Breast epithelium (tissue), 4 donors: ENCODE measurements at places on chromosomes 2 and 18.

- DNase-seq, result no peak
- no peaks in the 10 kb centered on the region for H3K36me3 ChIP-seq
- H3K27ac ChIP-seq, result peak overlapping the region; percentile 27
- H3K4me1 ChIP-seq, result no peaks in the 10 kb centered on the region
- H3K27me3 ChIP-seq, result no peaks in the 10 kb centered on the region
- no peak overlapping the region for H3K4me3 ChIP-seq
These were observed 309.8 kb upstream of the COL3A1 start for GRCh38 chr2:188664416-188664815.

- no peaks in the 10 kb centered on the region for H3K27me3 ChIP-seq
- H3K36me3 ChIP-seq, result no peaks in the 10 kb centered on the region
- H3K27ac ChIP-seq, result peak overlapping the region; percentile 91
These were observed 556 bp downstream of the DNMT3A start for GRCh38 chr2:25341011-25341727.

DNA sequence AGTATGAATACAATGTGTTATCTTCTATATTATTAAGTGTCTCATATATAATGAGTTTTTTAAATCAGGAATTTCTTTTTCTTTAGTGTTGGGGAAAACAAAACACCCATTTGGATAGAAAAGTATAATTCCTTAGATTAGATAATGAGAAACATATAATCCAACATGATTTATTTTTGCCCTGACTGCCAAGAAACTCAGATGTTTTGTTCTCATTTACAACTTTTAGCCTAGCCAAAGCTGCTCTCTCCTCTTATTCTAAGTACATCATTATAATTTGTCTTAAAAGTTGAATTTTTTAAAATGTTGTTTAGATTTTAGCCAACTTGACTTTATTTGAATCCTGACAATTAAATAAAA, 68.6 kb downstream of the SLC40A1 start:
- no peaks in the 10 kb centered on the region for H3K27me3 ChIP-seq
- H3K4me3 ChIP-seq, result no peak overlapping the region
- H3K36me3 ChIP-seq, result no peaks in the 10 kb centered on the region
- H3K27ac ChIP-seq, result no peak overlapping the region
- no peaks in the 10 kb centered on the region for H3K4me1 ChIP-seq
- no peak for DNase-seq

DNA sequence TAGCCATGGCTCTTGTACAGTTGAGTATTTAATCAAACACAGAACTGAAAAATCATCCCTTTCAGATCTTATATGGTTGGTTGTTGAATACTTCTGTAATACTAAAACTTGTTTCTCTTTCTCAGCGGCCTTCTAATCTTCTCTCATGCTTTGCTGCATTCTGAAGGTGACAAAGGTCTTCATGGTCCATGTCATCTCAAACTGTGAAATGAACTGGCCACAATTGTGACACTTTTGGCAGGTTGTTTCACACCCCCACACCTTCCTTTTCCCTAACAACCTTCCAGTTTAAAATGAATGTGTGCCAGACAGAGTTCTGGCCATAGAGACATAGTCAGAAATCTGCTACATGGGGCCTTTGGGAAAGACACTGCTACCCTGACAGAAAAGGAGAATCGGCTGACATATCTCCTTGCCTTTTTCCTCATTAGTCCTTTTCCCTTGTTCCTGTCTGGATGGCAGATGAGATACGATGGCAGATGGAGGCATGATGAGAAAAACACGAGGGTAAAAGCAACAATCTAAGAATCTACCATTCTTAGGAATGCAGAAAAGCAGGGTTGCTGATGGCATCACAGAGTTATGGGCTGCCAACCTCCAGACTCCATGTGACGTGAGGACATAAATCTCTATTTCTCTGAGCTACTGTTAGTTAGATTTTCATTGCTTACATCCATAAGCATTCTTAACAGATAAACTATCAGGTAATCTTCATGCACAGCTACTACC, 106.5 kb downstream of the PIGN start:
- no peaks in the 10 kb centered on the region for H3K36me3 ChIP-seq
- H3K4me3 ChIP-seq, result no peak overlapping the region
- H3K27me3 ChIP-seq, result no peaks in the 10 kb centered on the region
- DNase-seq, result no peak
- no peak overlapping the region for H3K27ac ChIP-seq
- H3K4me1 ChIP-seq, result no peaks in the 10 kb centered on the region

- no peaks in the 10 kb centered on the region for H3K36me3 ChIP-seq
- H3K4me3 ChIP-seq, result no peak overlapping the region
- DNase-seq, result no peak
- H3K4me1 ChIP-seq, result no peaks in the 10 kb centered on the region
- H3K27me3 ChIP-seq, result no peaks in the 10 kb centered on the region
These were observed 796.6 kb upstream of the ZEB2 start for GRCh38 chr2:145316496-145316895.

DNA sequence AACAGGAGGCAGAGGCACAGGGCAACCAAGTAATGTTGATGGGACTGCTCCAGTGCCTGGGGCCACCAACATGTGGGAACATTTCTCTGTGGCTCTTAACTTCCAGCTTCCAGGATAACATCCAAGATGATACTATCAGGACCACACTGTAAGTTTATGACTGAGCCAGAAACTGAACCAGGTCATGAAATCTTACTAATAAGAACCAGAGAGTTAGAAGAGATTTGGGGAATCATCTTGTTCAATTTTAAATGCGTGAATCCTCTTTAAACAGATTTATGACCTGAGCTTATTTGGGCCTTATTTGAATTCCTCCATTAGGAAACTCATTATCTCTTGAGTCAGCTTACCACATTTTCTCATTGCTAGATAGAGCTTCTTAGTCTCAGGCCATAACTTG, 45.0 kb downstream of the MAP2 start:
- H3K4me3 ChIP-seq, result no peak overlapping the region
- no peak for DNase-seq
- no peak overlapping the region for H3K27ac ChIP-seq
- H3K4me1 ChIP-seq, result no peaks in the 10 kb centered on the region
- H3K36me3 ChIP-seq, result no peaks in the 10 kb centered on the region

GRCh38 chr2:68784915-68785314, 50.3 kb downstream of the ARHGAP25 start:
- no peak overlapping the region for H3K27ac ChIP-seq
- H3K36me3 ChIP-seq, result no peaks in the 10 kb centered on the region
- H3K27me3 ChIP-seq, result no peaks in the 10 kb centered on the region
- no peak for DNase-seq
- H3K4me1 ChIP-seq, result no peaks in the 10 kb centered on the region
- no peak overlapping the region for H3K4me3 ChIP-seq

DNA sequence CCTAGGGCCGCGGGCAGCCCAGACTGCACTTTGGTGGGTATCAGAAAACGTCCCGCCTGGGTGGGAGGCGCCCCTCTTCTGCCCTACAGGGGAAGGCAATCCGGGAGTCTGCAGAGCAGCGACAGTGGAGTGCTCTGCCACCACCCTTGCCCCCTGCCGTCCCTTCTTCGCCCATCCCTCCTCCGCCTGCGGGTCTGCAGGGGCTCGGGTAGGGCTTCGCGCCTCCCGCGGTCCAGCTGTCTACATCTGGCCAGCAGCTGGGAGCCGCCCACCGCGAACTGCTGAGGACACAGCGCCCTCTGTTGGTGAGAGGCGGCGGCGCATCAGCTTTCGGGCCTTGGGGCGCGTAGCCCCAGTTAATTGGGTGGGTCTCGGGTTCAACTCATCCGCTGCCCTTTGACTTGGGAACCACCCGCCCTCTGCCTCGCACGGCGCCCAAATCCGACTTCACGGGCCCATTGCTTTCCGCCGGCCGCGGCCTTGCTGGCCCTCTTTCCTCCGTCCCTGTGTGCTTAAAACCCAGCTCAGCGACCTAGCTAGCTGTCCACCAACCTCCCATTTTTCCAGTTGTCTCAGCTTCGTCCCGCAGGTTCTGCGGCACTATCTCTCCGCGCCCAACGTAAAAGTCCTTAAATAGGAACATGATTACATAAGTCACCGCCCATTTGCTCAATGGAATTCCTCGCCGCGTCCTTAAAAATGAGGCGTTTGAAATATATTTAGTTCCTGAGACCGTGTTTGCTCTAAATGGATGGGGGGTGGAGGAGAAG, 17.6 kb downstream of the WNT10A start:
- H3K4me3 ChIP-seq, result peak overlapping the region; percentile 38
- no peaks in the 10 kb centered on the region for H3K36me3 ChIP-seq
- peaks cover 4% of the 10 kb centered on the region for H3K27me3 ChIP-seq
- peaks cover 11% of the 10 kb centered on the region for H3K4me1 ChIP-seq
- DNase-seq, result no peak

DNA sequence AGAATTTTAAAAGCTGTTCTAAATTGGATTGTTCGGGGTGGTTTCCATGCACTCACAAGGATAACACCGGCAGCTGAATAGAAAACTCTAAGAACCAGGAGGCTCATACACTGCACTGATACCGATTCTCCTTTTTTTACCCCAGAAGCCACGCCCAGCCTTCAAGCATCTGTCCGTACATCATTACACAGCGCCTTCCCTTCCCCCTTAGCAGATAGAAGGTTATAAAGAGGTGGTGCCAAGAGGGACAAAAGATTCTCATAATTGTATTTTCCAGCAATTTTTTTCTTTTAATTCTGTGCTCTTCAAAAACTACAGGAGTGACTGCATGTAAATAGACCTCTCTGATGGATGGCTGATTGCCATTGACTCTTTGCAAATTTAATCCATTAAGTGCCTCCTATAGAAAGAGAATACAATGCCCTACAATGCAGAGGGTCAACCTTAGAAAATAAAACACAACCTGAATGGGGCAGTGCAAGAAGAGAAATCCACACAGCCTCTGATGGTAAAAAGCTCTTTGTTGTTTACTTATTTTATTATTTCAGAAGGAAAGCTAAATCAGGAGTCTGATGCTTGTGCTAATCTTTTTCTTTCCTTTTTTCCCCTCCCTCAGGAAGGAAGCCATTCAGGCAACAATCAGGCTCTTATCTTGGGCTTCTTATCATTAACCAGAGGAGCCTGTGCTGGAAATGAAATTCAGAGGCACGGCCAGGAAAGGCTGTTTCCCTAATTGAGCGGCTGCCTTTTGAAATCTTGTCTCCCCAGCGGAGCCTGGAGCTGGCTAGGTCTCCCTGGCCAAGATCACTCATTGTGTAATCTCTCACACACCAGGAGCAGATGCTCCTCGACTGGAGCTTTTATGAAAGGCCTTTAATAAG, 198.9 kb upstream of the NABP1 start:
- no peak overlapping the region for H3K27ac ChIP-seq
- H3K4me1 ChIP-seq, result peaks cover 4% of the 10 kb centered on the region
- no peaks in the 10 kb centered on the region for H3K36me3 ChIP-seq
- H3K4me3 ChIP-seq, result no peak overlapping the region
- H3K27me3 ChIP-seq, result no peaks in the 10 kb centered on the region

DNA sequence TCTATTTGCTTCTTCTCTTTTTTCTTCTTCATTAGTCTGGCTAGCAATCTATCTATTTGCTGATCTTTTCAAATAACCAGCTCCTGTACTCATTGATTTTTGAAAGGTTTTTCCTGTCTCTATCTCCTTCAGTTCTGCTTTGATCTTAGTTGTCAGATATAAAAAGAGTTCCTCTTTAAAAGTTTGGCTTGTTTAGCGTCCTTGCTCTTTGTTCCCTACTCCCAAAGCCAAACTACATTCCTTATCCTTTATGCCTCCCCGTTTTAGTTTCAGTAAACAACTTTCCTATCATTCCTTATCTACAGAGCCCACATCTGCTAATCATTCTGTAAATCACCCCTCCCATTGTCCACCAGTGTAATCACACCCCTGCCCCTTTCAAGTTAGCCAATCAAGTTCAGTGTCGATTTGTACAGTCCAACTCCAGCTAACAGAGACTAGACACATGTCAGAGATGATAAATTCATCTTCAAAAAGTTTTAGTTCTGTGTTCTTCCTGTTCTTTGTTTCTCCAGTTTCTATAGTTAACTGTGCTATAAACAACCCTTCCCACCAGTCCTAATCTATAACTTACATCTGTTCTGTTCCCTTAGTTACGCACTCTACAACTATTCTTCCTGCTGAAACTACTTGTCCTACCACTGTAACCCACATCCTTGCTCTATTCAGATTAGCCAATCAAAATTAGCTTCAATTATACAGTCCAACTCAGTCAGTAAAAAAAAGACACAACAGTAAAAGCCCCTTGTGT, 44.4 kb downstream of the TFPI start:
- no peak for DNase-seq
- H3K27me3 ChIP-seq, result no peaks in the 10 kb centered on the region
- no peaks in the 10 kb centered on the region for H3K36me3 ChIP-seq
- no peak overlapping the region for H3K27ac ChIP-seq

GRCh38 chr2:217047209-217047608, 187.3 kb upstream of the TNP1 start:
- no peak for DNase-seq
- H3K36me3 ChIP-seq, result no peaks in the 10 kb centered on the region
- H3K4me3 ChIP-seq, result no peak overlapping the region
- no peaks in the 10 kb centered on the region for H3K27me3 ChIP-seq
- H3K4me1 ChIP-seq, result no peaks in the 10 kb centered on the region

GRCh38 chr2:152411154-152411553, 76.2 kb downstream of the FMNL2 start:
- no peak for DNase-seq
- no peaks in the 10 kb centered on the region for H3K4me1 ChIP-seq
- no peak overlapping the region for H3K4me3 ChIP-seq
- no peak overlapping the region for H3K27ac ChIP-seq
- H3K36me3 ChIP-seq, result no peaks in the 10 kb centered on the region
- no peaks in the 10 kb centered on the region for H3K27me3 ChIP-seq

GRCh38 chr2:164831180-164831579, 10.4 kb downstream of the COBLL1 start:
- H3K36me3 ChIP-seq, result no peaks in the 10 kb centered on the region
- H3K27me3 ChIP-seq, result no peaks in the 10 kb centered on the region
- H3K4me1 ChIP-seq, result no peaks in the 10 kb centered on the region
- H3K27ac ChIP-seq, result no peak overlapping the region

- no peak for DNase-seq
- H3K27ac ChIP-seq, result no peak overlapping the region
- no peaks in the 10 kb centered on the region for H3K27me3 ChIP-seq
- no peaks in the 10 kb centered on the region for H3K36me3 ChIP-seq
- no peak overlapping the region for H3K4me3 ChIP-seq
These were observed 364.8 kb downstream of the NYAP2 start for GRCh38 chr2:225764346-225764745.

GRCh38 chr2:114068438-114068837, 178.5 kb downstream of the ACTR3 start:
- DNase-seq, result no peak
- no peak overlapping the region for H3K4me3 ChIP-seq
- no peak overlapping the region for H3K27ac ChIP-seq
- no peaks in the 10 kb centered on the region for H3K27me3 ChIP-seq

- no peak for DNase-seq
- no peak overlapping the region for H3K27ac ChIP-seq
- H3K4me1 ChIP-seq, result no peaks in the 10 kb centered on the region
These were observed 11.2 kb downstream of the CFAP210 start for GRCh38 chr2:169683054-169683424.

DNA sequence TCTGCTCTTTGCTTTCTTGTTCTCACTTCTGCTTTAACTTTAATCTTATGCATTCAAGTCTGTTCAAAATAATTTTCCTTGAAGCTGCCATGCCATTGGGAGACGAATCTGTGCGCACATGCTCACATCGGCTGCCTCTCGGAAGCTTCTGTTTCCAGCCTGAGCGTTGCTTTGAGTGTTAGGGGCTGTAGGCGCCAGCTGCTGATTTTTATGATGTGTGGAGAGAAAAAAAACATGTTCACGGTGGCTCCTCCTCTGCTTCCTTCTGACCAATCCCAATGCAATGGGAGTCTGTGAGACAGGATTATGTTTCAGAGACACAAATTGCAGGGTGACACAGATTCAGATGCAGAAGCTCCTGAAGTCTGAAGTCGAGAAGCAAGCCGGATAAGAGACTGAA, at the start of gene MC4R:
Gene MC4R (minus strand): TSS at position 180 of the 400 bp plus-strand sequence. CDS start 426 bp downstream, outside the sequence.
- H3K36me3 ChIP-seq, result no peaks in the 10 kb centered on the region
- H3K27ac ChIP-seq, result no peak within 1 kb of the TSS
- no peak for DNase-seq
- no peaks in the 10 kb centered on the region for H3K4me1 ChIP-seq
- H3K27me3 ChIP-seq, result no peaks in the 10 kb centered on the region
